ENCODE measurements at places on chromosomes 3 and 15.

DNA sequence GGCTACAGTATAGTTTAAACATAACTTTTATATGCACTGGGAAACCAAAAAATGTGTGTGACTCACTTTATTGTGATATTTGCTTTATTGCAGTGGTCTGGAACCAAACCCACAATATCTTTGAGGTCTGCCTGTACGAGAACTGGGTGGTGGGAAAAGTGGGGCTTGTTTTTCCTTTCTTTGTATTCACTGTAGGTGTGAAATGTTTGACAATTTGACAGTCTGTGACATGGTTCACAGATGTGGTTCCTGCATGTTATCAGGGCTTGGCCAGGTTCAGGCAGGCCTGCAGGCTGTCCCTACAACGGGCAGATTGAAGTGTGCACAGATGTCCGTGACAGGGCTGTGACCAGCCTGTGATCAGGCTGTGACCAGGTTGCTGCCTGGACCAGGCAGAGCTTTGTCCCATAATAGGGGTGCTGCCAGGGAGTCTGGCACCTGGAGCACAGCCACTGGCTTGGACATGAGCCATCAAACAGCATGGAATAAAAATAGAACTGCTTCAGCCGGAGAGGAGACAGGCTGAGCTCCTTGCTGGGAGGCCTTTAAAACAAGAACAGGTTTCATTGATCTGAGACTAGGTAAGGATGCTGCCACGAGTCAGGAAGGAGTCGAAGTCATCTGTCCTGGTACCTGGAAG is 61.0 kb downstream of the KLF13 start:
- DNase-seq, result no peak

GRCh38 chr15:95930659-95931375 is 399.7 kb upstream of the NR2F2 start:
- DNase-seq, result no peak

DNA sequence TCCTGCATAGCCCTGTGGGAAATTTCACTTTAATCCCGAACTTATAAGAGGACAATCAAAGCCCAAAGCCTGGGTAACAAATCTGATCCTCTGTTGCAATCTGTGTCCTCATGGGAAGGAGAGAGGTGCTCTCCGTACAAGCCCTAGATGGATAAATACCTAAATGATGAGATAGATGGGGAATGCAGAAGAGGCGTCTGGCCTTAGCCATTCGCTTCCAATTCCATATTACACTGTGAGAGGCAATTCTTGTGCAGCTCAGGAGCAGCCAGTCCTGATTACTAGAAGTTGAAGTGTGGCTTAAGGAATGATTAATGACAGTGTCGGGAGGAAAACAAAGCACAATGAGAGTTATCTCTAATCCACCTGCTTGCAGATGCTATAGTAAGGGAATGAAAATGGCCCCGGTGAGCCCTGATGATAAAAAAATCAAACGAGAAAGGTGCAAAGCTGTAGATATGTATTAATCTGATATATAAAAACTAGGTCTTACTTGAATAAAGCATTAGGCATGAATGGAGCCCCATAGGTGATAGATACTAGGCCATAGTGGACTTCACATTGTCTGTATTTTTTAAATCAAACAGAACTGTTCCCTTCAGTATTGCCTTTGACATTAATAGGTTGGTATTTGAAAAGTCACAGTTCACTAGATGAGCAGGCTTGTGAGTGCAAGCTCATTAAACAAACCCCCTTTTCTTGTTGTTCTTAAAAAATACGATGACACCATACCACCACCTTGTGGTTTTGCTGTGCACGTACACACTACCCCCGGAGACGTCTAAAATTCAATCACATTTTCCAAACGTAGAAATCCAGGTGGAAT is 54.2 kb upstream of the TMCO5A start:
- DNase-seq, result no peak

DNA sequence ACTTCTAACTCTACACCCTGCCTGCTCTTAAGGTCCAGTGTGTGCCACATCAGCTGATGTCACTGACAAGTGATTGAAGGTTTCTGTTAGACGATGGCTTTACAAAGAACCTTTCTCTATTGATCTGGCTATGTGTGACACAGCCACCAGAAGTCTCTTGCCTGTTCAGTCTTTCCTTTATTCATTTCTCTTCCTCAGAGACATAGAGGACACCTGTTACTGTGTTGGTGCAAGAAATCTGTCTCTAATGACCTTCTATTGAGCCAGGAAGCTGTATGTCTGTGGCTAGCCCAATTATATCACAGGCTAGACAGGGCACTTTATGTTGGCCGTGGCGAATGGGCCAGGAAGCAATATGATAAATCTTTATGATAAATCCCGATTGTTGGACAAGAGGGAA is 173.3 kb upstream of the GAP43 start:
- no peak for DNase-seq

DNA sequence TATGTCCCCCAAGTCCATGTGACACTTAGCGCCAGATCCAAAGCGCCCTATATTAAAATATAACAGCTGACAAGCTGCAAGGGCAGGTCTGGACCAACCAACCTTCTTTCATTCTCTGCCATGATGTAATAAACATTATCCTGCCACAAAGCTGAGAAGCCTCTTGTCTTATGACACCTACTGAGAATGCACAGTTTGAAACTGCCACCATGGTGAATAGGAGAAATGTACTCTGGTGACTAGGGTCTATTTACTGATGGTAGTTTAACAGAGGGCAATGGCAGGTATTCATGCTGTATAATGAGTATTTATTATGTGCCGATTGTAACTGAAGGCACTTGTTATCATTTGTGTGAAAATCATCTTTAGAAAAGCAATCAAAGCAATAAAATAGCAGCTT is 634.0 kb downstream of the OTOL1 start:
- no peak for DNase-seq

DNA sequence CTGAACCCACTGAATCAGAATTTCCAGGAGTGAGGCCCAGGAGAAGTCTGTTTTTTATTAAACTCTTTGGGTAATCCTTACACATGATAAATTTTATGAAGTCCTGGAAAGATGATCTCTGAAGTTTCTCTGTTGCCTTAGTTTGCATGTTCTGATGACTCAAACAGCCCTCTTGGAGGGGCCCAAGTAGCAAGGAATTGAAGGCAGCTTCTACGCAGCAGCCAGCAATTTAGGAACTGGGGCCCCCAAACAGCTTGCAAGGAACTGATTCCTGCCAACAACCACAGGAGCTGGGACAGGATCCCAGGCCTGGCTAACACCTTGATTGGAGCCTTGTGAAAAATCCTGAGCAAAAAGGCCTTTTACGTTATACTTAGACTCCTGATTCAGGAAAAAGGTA is 5.4 kb upstream of the ACP3 start:
- no peak for DNase-seq

DNA sequence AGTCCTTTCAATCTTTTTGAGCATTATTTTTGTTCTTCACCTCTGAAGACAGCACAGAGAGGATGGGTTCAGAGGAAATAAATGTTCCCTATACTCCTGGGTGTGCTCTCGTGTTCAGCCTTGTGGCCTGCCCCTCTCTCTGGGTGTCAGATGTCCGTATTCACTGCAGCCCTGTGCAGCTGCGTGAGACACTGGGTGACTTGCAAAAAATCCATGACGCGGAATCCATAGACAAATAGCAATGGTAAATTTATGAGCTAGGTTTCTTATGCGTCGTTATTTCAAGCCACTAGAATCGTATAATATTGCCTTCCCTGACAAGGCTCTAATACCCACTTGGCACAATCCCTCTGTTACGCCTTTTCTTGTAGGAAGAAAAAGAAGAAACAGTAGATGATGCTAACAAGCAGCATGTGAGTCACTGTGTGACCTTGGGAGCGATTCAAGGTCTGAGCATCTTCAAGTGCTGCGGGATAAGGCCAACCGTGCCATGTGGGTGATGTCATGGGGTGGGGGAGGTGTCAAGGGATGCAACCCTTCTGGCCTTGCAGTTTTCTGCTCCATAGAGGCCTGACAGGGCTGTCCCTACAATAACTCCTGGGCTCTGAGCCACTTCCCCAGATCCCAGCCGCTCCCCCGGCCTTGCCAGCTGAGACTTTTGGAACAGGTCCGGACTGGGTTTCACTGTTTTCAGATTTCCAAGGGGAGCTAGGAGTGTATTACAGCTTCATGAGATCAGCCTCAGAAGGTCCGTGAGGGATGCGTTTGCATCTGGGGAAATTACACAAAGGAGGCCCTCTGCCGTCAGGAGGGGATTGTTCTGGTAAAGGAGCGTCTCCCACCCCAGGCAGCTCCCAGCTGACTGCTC is 47.6 kb upstream of the POMGNT2 start:
- no peak for DNase-seq

DNA sequence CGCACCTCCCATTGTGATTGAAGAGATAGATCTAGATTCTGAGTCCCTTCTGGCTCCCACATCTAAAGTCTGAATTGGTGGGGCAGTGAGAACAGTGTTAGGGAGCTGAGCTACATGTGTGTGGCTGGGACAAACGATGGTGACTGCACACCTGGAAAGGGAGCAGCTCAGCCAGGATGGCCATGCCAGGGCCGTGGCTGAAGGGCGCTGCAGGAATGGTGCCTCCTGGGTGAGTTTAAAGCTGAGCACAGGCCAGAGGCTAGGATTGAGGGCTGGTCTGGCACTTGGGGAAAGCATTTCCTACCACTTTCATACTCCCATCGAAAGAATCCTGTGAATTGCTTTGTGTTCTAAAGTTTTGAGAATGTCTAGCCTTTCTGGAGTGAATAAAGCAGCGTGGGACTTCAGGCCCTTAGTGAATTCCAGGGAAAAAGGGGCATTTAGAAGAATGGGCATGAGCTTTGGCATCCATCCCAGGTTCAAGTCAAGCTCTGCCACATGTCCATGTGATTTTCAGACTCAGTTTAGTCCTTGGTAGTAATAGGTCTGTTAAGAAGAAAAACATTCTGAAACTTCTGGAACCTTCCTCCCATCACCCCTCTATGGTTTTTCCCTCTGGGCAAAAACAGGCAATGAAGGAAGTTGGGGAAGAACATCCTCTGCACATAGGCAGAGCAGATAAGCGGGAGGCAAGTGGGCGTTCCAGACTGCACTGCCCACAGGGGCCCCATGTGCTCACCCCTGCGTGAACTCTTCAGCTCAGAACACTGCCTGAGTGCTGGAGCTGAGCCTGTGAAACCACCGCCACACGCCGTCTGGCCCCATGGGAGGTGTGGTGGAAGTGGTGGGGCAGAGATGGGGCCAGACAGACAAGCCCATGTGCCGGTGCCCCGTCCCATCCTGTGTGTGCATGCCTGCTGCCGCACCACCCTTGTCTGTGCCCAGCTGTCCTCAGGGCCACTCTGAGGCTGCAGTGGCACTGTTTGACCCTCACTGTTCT is 12.9 kb upstream of the CPNE9 start:
- no peak for DNase-seq

All from stimulated activated CD4-positive, alpha-beta T cell treated with anti-CD3 and anti-CD28 coated beads, Interleukin-4, amount 100 ng/mL, for 4 hours (primary cell).